NCI-H146 (cell line): ENCODE measurements at places on chromosomes 12 and 14.

- no peak for DNase-seq
These were observed 48.4 kb downstream of the LTBP2 start for GRCh38 chr14:74563586-74564159.

DNA sequence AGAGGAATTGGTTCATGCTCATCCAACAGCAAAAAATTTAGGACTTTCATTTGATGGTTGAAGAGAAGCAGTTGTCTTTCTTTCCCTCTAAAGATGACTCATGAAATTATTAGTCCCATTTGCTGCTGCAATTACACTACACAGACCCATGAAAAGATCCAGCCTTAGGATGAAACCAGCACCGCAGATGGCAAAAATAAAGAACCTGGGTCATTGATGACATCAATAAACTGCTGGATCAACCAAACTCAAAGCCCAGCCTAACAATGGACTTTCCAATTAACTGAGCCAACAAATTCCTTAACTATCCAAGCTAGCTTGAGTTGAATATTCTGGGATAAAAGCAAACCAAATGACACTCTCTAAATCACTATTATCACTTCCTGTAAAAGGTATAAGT lies 20.7 kb downstream of the DICER1 start:
- no peak for DNase-seq

DNA sequence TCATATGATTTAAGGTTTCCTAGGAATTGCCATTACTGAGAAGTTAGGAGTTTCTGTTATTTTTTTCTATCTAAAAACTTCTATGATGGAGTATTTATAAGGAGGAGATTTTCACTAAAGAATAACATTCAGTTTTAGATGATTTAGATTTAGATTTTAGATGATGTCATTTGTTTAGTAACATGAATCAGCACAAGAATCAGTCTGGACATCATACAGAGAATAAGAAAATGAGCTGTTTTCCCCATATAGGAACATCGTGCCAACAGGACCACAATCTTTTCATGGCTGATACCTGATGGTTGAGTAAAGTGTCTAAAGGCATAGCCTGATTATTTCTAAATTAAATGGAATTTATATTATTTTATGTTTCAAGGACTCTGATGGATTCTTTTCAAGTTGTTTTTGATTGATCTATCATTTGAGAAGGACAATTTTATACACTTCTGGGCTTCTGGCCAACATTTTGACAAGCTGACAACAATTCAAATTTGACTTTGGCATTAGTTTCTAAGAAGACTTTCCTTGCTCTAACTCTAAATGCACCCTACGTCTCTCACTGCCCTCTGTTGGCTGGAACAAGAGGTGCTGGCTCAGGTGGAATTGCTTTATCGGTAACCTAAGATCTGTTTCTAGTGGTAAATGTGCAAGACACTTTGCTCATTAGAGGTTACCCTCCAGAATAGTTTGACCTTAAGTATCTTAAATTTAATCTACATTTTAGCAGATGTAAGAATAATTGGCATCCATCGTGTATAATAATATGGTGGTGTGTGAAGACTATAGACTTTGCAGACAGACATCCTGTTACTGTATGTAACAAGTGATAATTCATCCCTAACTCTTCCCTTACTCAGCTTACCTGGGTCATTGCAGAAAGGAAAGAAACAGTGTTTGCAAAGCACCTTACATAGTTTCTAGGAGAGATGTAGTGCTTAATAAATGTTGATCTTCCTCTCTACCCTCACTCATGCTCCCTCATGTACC lies 42.8 kb upstream of the CPSF6 start:
- no peak for DNase-seq

GRCh38 chr12:39764944-39765560 lies 145.4 kb upstream of the ABCD2 start:
- DNase-seq: peak; percentile 12

DNA sequence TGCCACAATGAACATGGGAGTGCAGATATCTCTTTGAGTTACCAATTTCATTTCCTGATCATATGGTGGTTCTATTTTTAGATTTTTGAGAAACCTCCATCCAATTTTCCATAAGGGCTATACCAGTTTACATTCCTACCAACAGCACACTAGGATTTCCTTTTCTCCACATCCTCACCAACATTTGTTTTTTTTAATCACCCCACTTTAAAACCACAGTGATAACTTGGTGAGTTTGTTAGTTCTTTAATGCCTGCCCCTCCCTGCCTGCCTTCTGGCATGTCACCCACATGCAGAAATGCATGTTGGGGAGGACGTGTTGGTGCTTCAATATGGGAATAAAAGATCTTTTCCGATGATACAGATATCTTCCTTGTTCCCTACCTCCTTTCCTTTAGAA lies 167.9 kb downstream of the CAND1 start:
- no peak for DNase-seq

DNA sequence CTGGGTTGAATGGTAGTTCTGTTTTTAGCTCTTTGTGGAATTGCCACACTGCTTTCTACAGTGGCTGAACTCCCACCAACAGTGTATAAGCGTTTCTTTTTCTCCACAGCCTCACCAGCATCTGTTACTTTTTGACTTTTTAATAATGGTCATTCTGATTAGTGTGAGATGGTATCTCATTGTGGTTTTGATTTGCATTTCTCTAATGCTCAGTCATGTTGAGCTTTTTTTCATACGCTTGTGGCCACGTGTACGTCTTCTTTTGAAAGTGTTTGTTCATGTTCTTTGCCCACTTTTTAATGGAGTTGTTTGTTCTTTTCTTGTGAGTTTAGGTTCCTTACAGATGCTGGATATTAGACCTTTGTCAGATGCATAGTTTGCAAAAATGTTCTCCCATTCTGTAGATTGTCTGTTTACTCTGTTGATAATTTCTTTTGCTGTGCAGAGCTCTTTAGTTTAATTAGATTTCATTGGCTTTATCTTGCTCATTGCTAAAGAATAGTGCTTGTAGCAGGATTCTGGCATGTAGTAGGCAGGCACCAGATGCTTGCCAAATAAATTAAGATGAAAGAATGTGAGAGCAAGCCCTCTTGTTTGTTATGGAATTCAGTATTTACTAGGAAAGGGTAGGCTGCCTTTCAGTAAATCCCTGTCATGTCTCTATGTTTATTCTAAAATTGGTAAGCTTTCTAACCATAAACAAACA lies 86.8 kb downstream of the PDE3A start:
- DNase-seq: no peak

DNA sequence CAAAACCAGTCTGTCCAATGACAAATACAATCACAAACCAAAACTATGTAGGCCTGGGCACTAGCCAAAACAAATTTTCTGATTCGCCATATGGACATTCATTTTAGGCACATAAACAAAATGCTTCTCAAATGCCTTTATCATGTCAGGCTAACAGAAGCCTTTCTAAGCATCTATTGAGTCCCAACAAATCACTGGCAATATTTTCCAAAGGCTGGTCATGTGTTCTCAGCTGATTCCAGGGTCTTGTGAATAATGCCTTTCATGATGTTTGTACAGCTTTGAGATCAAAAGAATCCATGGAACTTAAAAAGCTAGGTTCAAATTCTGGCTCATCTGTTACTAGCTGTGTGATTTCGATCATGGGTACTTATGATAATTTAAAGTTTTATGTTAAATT lies 16.1 kb downstream of the FSCB start:
- DNase-seq: no peak
